Activated CD4-positive, alpha-beta memory T cell treated with anti-CD3 and anti-CD28 coated beads for 36 hours (primary cell): ENCODE measurements at places on chromosomes 7 and 10. TPM values are rescaled to one million over a fixed set of nuclear protein-coding genes. Genes with fewer than 3 reads are reported as not detected.

The ATXN7L1 gene
- total RNA-seq, result 13.3 TPM

The CARD11 gene
- 107 TPM for total RNA-seq

- no peaks in the 10 kb centered on the region for H3K36me3 ChIP-seq
- no peak overlapping the region for H3K27ac ChIP-seq
- no peak overlapping the region for H3K4me3 ChIP-seq
- no peaks in the 10 kb centered on the region for H3K27me3 ChIP-seq
Observed at GRCh38 chr7:147711447-147711846, 879.1 kb upstream of the C7orf33 start.

The AGAP4 gene
- total RNA-seq, result 13.4 TPM
